CD4-positive, alpha-beta T cell treated with Interleukin-17A for 1 hour (primary cell): ENCODE measurements at places on chromosomes 11 and 22.

DNA sequence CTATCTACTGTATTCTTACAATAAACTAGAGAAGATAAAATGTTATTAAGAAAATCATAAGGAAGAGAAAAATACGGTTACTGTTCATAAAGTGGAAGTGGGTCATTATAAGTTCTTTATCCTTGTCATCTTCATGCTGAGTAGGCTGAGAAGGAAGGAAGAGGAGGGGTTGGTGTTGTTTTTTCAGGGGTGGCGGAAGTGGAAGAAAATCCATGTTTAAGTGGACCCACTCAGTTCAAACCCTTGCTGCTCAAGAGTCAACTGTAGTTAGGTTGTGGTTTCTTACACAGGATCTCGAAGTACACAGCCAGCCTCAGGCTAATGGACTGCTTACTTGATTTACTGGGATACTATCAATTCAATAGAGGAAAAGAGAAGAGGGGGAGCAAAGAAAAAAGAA, 63.1 kb downstream of the PIWIL4 start:
- no peak for DNase-seq

- DNase-seq = no peak
Observed at GRCh38 chr22:33112580-33112979, 54.4 kb upstream of the SYN3 start.

- DNase-seq = no peak
Observed at GRCh38 chr11:8768625-8769333, 86.2 kb downstream of the RPL27A start.

DNA sequence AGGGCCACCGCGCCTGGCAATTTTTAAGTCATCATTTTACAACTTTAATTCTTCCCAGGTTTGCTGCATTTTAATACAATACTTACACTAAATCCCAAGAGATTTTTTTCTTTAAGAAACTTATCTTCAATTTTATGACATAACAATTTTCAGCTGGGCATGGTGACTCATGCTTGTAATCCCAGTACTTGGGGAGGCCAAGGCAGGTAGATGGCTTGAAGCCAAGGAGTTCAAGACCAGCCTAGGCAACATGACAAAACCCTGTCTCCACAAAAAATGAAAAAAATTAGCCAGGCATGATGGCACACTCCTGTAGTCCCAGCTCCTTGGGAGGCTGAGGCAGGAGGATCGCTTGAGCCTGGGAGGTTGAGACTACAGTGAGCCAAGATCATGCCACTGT, 38.8 kb downstream of the CLDN25 start:
- no peak for DNase-seq

GRCh38 chr11:30583476-30584280, 2.5 kb downstream of the MPPED2 start:
- DNase-seq = no peak

GRCh38 chr22:29762263-29762662, 4.5 kb downstream of the ZMAT5 start:
- no peak for DNase-seq

DNA sequence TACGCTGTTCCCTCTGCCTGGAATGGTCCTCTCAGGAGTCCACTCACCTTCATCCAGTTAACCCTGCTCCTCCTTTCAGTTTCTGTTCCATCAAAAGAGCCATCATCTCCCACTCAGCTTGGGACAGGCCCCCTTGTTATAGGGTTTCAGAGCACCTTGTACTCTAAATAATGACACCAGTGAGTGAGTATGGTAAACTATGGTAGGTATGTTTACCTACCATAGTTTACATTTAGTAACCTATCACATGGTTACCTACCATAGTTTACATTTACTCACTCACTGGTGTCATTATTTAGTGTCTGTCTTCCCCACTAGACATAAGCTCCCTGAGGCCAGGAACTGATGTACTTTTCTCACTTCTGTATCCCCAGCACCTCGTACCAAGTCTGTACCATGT, 130.2 kb upstream of the SESN3 start:
- no peak for DNase-seq

GRCh38 chr11:110069158-110069737, 23.9 kb upstream of the ZC3H12C start:
- no peak for DNase-seq

GRCh38 chr22:31618471-31619176, 43.4 kb downstream of the PISD start:
- no peak for DNase-seq

GRCh38 chr11:93476796-93477195, 66.4 kb downstream of the SMCO4 start:
- DNase-seq = no peak

DNA sequence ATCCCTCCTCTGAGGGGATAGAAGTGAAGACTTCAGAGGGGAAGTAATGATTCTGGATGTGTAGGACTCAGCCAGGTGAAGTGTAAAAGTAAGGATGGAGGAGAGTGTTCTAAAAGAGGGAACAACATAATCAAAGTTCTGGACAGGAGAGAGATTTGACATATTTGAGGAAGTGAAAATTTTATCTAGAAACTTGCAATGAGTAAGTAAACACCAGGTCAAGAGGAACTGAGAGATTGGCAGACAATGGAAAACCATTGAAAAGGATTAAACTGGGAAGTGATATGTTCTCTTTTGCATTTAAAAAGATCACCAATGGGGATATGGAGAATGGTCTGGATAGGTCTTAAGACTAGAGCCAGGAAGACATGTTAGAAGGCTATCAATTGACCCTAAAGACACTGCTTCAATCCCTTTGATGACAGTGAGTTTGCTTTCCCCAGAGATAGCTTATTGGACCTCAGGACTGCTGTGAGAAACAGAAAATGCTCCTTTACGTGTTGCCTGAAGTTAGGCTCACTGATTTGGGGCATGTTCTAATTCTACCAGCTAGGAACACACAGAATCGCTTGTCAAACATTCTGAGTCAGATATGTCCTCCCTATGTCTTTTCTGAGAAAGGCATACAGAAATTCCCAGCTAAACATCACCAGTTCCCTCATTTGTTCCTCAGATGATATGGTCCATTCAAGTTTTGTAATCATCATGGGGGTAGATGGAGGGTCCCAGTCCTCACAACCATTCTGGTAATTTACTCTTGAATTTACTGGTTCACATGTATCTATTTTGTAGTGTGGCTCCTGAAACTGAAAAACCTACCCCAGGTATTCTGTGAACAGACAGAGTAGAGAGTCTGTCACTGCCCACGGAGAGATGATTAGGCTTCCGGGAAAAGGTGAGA, 144.9 kb downstream of the MAML2 start:
- DNase-seq = no peak

GRCh38 chr11:126413426-126413825, 57.9 kb downstream of the ST3GAL4 start:
- no peak for DNase-seq

- no peak for DNase-seq
Observed at GRCh38 chr22:28346308-28346707, 333.3 kb downstream of the TTC28 start.

GRCh38 chr11:35281169-35281688, 138.1 kb downstream of the SLC1A2 start:
- no peak for DNase-seq

DNA sequence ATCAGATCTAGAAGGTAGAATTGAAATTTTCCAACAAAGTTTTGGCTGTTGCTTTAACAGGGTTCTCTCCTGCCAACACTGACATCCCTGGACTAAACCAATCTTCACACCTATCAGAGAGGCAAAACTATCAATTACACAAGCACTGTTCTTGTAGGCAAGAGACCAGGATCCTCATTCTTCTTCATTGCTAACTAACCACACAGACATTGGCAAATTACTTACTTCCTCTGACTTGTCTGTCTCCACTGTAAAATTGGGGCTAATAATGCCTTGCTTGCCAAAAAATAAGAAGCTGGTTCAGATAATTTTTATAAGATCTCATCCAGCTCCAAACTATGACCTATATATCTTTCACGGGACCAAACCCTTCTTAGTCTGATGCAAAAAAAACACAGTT, 93.8 kb upstream of the DDI1 start:
- no peak for DNase-seq

- DNase-seq = no peak
Observed at GRCh38 chr11:40161854-40162410, 1297.5 kb downstream of the LRRC4C start.

- no peak for DNase-seq
Observed at GRCh38 chr11:8229299-8230177, 34.1 kb downstream of the LMO1 start.

DNA sequence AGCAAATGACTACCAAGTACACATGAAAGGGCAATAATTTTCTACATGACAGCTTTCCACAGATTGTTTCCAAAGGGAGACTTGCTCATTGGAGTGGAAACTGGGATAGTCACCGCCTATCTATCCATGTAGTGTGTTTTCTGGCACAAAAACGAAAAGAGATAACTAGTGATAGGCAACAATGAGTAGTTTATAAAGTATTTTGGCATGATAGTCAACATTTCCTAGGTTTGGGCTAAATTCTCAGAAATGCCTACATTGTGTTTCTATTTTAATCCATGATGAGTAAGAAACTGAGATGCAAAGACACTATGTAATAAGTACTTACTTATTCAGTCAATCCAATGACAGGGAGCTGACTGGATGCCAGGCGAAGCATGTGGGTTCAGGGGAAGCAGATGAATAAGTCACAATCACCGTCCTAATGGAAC, 1129.1 kb downstream of the DLG2 start:
- no peak for DNase-seq
